ENCODE measurements at places on chromosomes 12 and 14. TPM values are rescaled to one million over a fixed set of nuclear protein-coding genes. Genes with fewer than 3 reads are reported as not detected.
A peak's percentile ranks its signal among the peaks of the same experiment; 100 is the strongest.

- no peak for DNase-seq
These were observed 42.9 kb upstream of the ATP23 start for GRCh38 chr12:57898308-57898970.

Gene FOXN3
- total RNA-seq: 69.7 TPM

DNA sequence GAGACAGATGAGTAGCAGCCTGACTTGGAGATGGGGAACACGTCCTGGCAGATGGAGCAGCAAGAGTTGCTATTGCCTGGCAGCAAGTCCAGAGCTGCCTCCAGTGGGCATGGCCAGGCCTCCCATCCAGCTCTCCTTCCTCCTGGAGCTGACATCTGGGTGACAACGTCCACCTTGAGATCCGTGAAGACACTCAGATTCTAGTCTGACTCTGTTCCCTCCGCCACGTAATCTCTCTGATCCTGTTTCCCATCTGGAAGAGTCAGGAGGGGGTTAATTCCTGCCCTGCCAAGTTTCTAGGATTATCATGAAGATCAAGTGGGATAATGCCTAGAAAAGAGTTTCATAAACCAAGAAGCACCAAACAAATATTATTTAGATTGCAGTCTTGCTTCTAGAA, 65.3 kb upstream of the FAM181A start:
- DNase-seq: no peak

DNA sequence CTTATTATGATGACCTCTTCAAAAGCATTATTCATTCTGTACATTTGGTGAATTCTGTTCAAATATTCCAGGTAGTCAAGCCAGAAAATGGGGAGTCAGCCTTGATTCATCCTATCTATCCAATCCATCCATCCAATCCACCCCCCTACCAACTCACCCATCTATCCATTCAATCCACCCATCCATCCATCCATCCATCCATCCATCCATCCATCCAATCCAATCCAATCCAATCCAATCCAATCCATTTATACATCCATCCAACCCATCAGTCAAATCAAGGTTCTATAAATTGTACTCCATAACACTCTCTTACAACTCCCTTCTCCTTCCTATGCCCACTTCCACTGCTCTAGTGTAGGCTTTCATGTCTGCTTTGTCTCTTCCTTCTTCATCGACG, 35.8 kb upstream of the GRIP1 start:
- no peak for DNase-seq

DNA sequence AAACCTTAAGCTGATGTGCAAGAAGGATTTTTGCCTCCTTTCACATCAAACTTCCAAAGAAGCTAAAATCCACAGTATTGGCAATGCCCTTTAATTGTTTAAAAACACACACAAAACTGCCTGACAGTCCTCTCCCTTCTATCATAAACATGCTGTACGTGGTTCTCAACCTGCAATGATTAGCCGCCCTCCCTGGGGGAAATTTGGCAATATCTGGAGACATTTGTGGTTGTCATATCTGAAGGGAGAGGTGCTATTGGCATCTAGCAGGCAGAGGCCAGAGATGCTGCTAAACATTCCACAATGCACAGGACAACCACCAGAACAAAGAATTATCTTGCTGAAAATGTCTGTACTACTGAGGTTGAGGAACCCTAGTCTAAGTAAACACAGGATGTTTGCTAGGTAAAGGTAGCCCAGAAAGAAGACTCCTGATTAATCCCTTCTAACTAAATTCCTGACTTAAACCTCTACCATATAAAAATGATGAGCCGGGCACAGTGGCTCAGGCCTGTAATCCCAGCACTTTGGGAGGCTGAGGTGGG, 1.2 kb downstream of the ACOT6 start:
- DNase-seq: no peak

Gene ANP32D
- total RNA-seq: not detected

Gene PSMD9
- total RNA-seq: 52.4 TPM

Gene ZCRB1
- total RNA-seq: 16.7 TPM

Gene CPM
- total RNA-seq: 201 TPM

- DNase-seq: no peak
These were observed 729.3 kb upstream of the NOVA1 start for GRCh38 chr14:27327095-27327494.

Gene KRT77
- not detected for total RNA-seq

DNA sequence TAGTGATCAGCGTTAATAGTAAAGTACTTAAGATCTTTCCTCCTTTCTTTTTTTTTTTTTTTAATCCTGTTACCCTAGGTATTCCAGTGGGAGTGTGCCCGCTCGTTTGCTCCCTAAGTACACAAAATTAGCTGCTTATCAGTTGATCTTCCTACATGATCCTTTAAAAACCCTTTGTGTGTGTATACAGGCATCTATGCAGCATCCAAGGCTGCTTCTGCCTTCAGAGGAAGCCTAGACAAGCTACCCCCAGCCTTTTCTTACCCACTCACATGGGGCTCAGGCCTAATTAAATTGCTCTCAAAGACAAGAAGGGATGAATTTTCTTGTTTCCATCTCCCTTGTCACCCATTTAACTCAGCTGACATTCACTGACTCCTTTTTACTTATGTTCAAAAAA, 343.4 kb upstream of the LMO3 start:
- no peak for DNase-seq

DNA sequence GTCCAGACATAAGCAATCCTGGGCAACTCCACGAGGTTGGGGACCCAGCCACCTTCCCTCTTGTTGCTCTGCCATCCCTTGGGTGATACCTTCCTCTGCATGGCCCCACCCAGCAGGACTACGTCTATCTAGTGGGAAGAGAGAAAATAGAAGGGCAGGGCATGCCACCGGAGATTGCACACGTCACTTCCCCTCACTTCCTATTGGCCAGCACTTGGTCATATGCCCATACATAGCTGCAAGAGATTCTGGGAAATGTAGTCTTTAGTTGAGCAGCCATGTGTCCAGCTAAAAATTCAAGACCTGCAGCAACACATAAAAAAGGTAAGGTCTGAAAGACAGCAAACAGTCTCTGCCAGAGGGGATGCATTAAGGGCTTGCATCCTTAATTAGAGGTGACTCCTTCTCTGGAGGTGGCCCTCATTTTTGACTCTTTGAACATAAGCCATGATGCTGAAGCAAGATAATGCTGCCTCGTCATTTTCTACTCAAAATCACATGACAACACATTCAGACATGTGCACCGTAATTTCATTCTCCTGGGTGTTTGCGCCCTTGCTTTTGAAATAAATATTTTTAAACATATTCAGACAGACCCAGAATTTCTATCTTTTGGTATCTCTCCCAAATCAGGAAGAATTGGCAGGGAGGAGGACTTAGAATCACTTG, 91.8 kb upstream of the PWP1 start:
- DNase-seq: no peak

GRCh38 chr12:58171914-58172313, 230.5 kb downstream of the ATP23 start:
- DNase-seq: peak; percentile 89

Gene TAS2R13
- 13.5 TPM for total RNA-seq

DNA sequence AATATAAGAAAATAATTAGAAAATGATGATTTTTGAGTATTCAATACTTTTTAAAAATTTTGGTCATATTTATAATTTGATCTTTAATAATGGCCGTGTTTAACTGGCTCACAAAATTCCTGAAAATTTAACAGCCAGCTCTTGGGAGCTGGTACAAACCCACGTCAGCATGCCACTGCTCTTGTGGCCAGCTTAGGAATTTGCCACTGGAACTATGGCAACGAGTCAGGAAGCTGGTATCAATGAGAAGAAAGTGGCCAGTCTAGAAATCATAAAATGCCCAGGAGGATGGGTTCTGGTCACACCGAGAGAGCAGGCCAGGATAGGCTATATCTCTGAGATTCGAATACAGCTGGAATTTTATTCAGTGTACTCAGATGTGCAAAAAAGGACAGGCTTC, 72.2 kb upstream of the PLEKHG3 start:
- DNase-seq: no peak

GRCh38 chr12:46442239-46442638, 69.7 kb upstream of the SLC38A2 start:
- no peak for DNase-seq

GRCh38 chr12:12398026-12398859, 41.4 kb downstream of the BORCS5 start:
- DNase-seq: peak; percentile 72

DNA sequence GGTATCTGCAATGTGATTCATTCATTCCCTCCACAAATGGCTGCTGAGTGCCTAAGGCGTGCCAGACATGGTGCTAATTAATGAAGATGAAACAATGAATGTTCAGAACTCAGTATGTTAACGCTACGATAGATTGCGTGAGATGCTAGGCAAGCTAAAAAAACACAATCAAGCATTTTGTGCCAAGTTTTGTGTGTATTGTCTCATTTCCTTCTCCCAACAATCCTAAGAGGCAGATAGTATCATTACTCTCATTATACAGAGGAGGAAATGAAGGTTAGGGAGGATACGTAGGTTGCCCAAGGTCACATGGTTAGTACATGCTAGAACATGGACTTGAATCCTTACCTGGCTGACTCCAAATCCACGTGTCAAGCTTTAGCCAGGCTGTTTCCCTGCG, 264.4 kb downstream of the EFCAB11 start:
- DNase-seq: no peak

GRCh38 chr12:115870510-115870909, 407.0 kb downstream of the MED13L start:
- no peak for DNase-seq

Gene PKP2
- total RNA-seq: 10.4 TPM

DNA sequence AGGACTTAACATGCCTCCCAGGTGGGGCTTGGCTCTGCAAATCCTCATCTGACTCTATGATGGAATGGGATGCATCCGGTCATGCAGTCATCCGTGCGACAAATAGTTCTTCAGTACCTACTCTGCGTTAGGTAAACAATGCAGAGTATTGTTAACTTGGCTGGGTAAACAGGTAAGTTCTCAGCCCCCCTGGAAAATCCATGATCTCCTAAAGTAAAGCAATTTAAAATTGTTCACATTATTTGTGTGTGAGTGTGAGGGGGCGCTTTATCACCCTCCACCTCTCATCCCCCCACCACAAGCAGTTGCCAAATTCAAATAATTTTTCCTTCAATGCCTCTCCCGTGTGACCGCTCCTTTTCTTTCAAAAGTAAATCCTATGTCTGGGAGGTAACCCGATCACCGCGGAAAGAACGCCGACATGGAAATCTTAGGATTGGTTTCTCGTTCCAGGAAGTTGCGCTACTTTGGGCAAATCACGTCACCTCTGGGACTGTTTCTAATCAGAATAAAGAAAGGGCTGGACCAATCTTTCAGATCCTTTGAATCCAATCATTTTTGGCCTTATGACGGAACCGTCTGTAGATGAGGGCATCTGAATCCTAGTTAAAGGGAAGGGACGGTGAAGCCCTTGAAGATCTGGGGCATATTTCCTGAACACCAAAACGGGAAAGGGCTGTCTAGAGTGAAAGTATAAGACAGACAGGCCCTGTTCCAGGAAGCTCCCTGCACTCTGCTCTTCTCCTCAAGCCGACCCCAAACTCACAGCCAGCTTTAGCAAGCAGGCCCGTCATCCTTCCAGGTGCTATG, 44.0 kb upstream of the SINHCAF start:
- DNase-seq: peak; percentile 72

Gene SRP54
- total RNA-seq: 42.7 TPM

Gene GPD1
- not detected for total RNA-seq

Gene HNF1A
- total RNA-seq: 0.52 TPM

Gene IGF1
- total RNA-seq: 9.5 TPM

Gene KLHDC1
- 5.9 TPM for total RNA-seq

- DNase-seq: no peak
These were observed 85.8 kb downstream of the DERA start for GRCh38 chr12:15996948-15997347.

DNA sequence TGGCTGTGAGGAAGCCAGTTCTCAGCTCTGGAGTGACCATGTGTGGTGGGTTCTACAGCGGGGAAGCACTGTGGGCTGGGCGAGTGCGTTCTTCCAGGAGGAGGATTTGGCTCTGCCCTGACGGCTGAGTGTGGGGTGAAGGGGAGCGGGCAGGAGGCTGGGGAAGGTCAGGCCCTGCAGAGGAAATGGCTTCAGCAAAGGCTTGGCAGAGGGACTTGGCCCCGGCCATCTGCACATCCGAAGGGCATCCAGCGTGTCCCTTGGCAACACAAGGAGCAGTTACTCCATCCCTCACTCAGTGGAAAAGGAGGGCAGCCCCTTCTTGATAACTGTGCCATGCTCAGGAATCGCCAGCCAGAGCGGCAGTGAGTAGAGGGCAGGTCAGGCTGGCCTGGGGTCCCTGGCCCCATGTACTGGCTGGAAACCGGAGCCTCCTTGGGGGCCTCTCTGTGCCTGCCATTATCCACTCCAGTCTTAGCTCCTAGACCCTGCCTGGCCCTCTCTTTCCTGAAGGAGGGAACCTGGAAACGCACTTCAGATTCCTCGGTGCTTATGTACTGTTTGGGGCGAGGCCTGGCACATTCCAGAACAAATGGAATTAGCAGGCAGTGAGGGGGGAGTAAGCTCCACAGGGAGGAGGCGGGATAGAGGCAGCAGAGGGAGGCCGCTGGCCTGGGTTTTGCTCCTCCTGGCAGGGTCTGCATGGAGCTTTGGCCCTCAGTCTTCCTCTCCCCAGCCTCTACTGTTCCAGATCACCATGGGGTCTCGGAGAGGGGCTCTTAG, 133.6 kb upstream of the NCOR2 start:
- DNase-seq: peak; percentile 75

DNA sequence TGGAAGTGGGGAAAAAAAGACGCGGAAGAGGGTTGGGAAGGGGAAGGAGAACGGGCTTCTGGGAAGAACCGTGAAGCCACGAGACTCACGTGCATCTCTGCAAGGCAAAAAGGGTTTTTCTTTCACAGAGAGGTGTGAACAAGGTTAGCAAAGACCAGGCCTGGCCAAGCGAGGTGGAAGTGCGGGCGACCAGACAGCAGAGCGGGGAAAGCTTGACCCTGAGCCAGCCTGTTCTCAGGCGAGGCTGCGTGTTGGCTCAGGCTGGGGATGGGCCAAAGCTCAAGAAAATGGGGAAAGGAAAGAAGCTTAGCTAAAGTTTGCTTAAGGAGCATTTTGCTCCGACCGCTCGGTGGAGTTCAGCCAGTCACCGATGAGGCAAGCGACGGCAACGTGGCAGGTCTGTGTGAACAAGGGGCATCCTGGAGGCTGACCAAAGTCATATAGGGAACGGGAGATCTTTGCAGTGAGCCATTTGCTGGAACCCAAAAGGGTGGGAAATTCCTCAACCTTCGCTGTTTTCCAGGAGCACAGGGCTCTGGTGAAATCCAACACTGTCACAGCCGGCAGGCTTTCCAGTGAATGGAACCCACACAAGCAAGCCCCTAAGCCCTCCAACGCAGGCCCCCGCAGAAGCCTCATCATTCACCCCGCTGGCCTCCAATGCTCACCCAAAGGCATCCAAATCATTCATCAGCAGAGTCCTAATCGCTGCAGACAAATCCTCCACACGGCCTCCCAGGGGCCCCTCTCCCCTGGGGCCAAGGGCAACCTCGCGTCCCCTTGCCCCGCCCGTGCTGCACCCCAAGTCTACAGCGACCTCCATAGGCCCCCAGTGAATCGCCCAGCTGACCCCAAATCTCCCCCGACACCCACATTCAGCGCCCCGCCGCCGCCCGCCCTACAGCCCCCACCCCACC, 754 bp downstream of the ZNF605 start:
- peak; percentile 80 for DNase-seq

Gene ZNF705A
- 0.28 TPM for total RNA-seq
